ENCODE measurements at places on chromosomes 2 and 18. TPM values are rescaled to one million over a fixed set of nuclear protein-coding genes. Genes with fewer than 3 reads are reported as not detected.

The KIF5C gene
- 0.09 TPM for total RNA-seq

The C1GALT1C1L gene
- 0.57 TPM for total RNA-seq

The ACADL gene
- 0.37 TPM for total RNA-seq

The HRH4 gene
- under 0.01 TPM for total RNA-seq

The SIX3 gene
- total RNA-seq: not detected

The REG3G gene
- total RNA-seq: not detected

The RSAD2 gene
- 0.55 TPM for total RNA-seq

The HOXD8 gene
- total RNA-seq: 1.6 TPM

The PLGLB2 gene
- total RNA-seq: 1.1 TPM

The KLHL41 gene
- 0.85 TPM for total RNA-seq

The CIB4 gene
- total RNA-seq: not detected

The OTOS gene
- not detected for total RNA-seq

The B4GALT6 gene
- total RNA-seq: 2.5 TPM

The TTN gene
- total RNA-seq: under 0.01 TPM

The EFHD1 gene
- not detected for total RNA-seq

The CNTNAP5 gene
- not detected for total RNA-seq

The ANKRD36B gene
- 20.7 TPM for total RNA-seq

The DAPL1 gene
- not detected for total RNA-seq

The TMEM247 gene
- not detected for total RNA-seq

The LYPD6 gene
- total RNA-seq: 0.57 TPM

The DLGAP1 gene
- total RNA-seq: 0.14 TPM

The KIAA2012 gene
- under 0.01 TPM for total RNA-seq

The KCNG3 gene
- not detected for total RNA-seq

The GNLY gene
- not detected for total RNA-seq

The CXCR4 gene
- total RNA-seq: 0.92 TPM

The PPP1R1C gene
- 1.00 TPM for total RNA-seq

The RGPD3 gene
- 0.09 TPM for total RNA-seq

The TIA1 gene
- 100 TPM for total RNA-seq

The POTEE gene
- total RNA-seq: not detected

The SERPINB10 gene
- total RNA-seq: not detected

The TXNL4A gene
- total RNA-seq: 73.1 TPM

The SERPINB7 gene
- 1.4 TPM for total RNA-seq

The AOX1 gene
- total RNA-seq: 23.2 TPM

The UGT1A8 gene
- 0.71 TPM for total RNA-seq

The RNF152 gene
- 10.5 TPM for total RNA-seq

The IL1RL1 gene
- total RNA-seq: 0.14 TPM

The PDE11A gene
- under 0.01 TPM for total RNA-seq

The RGPD8 gene
- 11.1 TPM for total RNA-seq

The THUMPD2 gene
- 6.9 TPM for total RNA-seq

The PLCL1 gene
- 1.1 TPM for total RNA-seq

The IWS1 gene
- 43.0 TPM for total RNA-seq

The LTBP1 gene
- total RNA-seq: 434 TPM

The MC4R gene
- not detected for total RNA-seq

The SOS1 gene
- 21.9 TPM for total RNA-seq

The GATA6 gene
- 28.6 TPM for total RNA-seq

The CFAP65 gene
- total RNA-seq: not detected

The LRRTM4 gene
- total RNA-seq: not detected

The RAB6D gene
- total RNA-seq: not detected

The COL6A3 gene
- 2,143 TPM for total RNA-seq

The GRP gene
- total RNA-seq: not detected

The VAMP5 gene
- 32.8 TPM for total RNA-seq

The OSBPL6 gene
- total RNA-seq: 1.1 TPM

The RND3 gene
- 606 TPM for total RNA-seq

The DLX2 gene
- not detected for total RNA-seq

The APCDD1 gene
- 0.09 TPM for total RNA-seq

Data from smooth muscle cell of bladder (primary cell).